ENCODE measurements at places on chromosomes 4 and X.

GRCh38 chrX:47574547-47575301 is 7.5 kb upstream of the TIMP1 start:
- no peak for DNase-seq

GRCh38 chr4:157220371-157220881 is at the start of gene GRIA2:
Gene GRIA2, plus strand, starts transcription at chr4:157220728. Its CDS starts 315 bp downstream, at chr4:157221043.
- peak; percentile 80 for DNase-seq

- DNase-seq, result no peak
These were observed 70.9 kb upstream of the FAT4 start for GRCh38 chr4:125243789-125244397.

- no peak for DNase-seq
These were observed 29.3 kb downstream of the DYNLT3 start for GRCh38 chrX:37818031-37818430.

DNA sequence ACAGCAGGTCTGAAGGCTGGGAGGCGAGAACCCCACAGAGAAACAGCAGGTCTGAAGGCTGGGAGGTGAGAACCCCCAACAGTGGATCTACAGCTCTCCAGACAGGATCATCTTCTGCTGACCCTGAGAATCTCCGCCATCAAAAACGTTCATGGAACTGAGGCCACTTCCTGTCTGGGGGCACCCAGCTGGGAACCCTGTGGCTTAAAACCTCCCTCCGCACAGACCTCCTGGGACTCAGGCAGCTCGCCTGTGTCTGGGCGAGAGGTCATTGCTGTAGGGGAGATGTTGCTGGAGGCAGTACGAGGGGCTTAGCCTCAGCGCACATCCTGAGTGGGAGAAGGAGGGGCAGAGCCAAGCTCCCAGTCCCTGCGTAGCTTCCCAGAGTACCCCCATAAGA is 15.1 kb upstream of the CLDN24 start:
- DNase-seq, result no peak

DNA sequence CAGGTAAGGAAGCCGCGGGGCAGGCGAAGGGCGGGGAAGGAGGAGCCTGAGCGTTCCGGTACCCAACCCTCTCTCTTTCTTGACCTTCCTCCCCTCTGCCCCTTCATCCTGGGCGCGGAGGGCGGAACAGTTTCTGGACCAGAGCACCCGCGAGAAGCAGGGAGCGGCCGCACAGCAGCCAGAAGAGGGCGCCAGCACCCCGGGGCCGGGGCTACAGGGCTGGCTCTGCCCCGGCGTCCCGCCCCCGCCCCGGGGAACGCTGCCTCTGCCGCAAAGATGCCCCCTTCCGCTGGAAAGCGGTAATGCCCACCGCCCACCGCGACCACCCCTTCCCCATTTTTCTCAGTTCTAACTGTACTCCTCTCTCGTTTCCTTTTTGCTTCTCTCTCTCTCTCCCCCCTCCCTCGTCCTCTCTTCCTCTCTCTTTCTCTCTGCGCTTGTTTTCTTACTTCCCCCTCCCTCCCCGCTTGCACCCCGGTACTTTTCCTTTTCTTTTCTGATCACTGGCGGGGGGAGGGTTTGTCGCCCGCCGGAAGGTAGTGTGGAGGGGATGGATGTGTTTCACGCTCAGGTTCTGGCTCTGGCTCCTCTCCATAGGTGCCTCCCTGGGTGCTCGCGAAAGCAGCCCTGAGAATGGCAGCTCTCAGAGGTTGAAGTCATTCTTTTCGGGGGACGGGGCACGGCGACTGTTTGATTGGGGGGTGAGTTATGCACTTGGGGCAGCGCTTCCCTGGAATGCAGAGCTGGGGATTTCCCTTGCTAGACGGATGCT is 13.1 kb upstream of the PRDM8 start:
- DNase-seq, result peak; percentile 95

GRCh38 chr4:139555705-139556070 is 331 bp downstream of the SETD7 start:
- DNase-seq, result no peak

- DNase-seq, result no peak
These were observed 124.0 kb upstream of the POF1B start for GRCh38 chrX:85503258-85504158.

DNA sequence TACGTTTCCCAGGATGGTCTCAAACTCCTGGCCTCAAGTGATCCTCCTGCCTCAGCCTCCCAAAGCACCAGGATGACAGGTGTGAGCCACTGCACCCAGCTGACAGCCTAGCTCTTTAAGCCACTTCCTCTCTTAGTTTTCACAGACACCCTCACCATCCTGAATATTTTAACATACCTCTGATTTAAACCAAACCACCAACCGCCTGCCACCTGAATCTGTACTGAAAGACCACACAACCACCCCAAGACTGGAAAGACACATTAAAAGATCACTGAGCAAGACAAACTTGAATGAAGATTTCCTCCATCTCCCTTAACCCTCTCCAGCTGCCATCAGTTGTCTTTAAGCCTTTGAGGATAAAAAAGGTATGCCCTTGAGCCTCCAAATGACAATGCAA is 110.6 kb downstream of the SH3KBP1 start:
- DNase-seq, result no peak

DNA sequence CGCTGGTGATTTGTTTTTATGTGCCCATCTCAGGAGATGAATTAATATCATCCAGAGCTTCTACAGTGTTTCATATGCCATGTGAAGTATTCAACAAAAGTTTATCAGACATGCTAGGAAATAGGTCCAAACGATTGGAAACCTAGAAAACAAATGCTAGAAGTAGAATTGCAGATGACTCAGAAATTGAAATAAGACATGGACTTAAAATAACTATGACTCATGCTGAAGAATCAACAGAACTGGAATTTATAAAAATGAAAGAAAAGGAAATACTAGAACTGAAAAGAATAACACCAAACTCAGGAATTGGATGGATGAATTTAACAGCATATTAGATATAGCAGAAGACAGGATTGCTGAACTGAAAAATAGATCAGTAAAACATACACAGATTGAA is 172.7 kb upstream of the GIMD1 start:
- DNase-seq, result no peak

DNA sequence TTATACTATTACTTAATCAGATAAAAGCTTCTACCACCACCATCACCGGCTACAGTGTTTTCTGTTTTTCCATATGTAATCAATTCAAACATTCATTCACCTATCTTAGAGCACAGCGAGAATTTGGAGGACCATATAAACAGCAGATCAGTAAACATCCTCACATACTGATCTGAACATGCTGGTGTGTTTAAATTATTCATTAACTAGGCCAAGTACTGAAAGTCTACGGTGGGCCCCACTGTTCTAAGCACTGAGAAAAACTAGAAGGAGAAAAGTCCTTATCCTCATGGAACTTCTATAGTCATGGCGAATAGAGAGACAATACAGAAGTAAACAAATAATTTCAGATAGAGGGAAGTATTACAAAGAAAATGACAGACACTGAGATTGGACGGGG is 176.6 kb downstream of the NR3C2 start:
- no peak for DNase-seq

GRCh38 chrX:497186-498014 is 110.7 kb upstream of the PPP2R3B start:
- DNase-seq, result no peak

DNA sequence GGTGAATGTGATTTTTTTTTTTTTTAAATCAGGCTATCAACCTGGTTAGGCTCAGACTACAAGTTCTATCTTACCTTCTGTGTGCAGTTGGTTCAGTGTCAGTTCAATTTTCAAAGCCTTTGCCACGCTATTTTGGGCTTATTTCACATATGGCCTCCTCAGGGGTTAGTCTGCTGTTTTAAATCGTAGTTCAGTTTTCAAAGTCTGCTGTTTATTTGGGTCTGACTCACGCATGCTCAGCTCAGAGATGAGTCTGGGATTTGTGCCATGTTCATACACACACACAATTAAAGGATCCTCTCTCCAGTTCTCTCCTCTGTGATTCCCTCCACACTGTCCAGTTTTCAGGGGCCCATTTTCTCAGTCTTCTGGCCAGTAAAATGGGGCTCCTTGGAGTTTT is 32.3 kb upstream of the ZFX start:
- DNase-seq, result no peak

DNA sequence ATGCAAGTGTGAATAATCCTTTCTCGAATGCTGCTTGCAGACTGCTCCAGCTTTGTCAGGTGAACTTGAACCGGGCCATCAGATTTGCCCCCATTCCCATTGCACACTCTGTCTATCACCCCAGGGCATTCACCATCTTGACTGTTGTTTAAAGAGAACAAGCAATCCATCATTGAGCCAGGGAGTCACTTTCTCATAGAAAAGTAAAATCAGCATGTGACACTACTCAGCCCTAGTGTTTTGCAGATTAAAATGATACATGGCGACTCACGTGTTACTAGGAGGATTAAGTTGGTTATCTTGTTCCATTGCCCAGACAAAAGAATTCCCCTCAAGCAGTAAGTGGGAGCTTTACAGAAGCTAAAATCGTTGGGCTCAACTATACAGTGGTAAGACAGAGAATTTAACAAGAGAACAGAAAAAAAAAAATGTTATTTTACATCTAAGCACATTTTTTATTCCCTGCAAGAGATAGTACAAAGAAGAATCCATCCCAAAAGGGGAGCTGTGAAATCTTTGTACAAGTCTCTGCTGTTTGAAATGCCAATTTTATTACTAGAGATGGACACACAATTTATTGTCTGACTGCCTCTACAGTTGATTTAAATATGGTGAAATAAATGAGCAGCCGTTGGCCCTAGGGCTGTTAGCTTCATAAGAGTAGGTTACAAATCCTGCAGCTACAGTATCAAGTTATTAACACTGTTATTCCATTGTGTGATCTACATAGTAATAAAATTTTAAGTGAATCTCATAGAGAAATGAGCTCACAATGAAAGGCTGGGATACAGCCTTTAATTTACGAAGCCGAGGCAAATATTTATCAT is 67.5 kb downstream of the NEUROG2 start:
- DNase-seq, result no peak

GRCh38 chr4:158605393-158605792 is 66.3 kb downstream of the C4orf46 start:
- no peak for DNase-seq

GRCh38 chrX:53188763-53189162 is 36.2 kb downstream of the KDM5C start:
- no peak for DNase-seq

- DNase-seq, result no peak
These were observed 207.9 kb upstream of the FAM241A start for GRCh38 chr4:111937368-111937767.

DNA sequence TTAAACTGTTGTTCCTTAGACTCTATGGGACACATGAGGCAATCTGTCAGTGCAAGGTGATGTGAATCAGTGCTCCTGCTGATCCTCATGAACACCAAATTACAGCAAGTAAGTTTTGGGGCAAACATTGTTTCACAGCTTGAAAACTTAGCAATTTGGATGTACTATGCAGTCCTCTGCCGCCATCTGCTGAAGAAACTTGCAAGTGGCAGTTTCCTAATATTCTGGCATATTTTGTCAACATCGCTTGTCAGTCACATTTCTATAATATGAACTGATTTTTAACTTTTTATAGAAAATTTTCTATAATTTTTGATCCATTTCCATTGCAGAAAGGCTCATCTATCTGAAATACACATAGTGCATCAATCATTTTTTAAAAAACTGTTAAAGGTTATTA is 56.3 kb downstream of the ZAR1 start:
- peak; percentile 20 for DNase-seq

DNA sequence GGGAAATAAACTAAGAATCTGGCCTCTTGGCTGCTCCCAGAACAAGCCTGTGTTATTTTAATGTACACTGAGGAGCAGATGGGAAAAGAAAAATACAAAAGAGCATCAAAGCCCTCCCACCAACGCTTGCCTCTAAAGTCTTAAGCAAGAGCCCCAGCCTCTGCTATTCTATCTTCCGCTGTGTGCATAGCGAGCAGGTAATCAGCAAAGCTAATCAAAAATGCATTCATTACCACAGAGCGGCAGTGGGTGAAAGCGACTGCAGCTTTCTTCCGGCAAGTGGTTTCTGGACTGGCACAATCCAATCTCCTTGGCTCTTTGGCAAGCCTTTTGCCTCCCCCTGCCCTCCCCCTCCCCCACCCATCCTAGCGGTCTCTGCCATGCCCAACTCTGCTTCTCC is 13.5 kb upstream of the GRIA3 start:
- no peak for DNase-seq

- DNase-seq, result no peak
These were observed 32.3 kb downstream of the ETNPPL start for GRCh38 chr4:108730579-108730978.

DNA sequence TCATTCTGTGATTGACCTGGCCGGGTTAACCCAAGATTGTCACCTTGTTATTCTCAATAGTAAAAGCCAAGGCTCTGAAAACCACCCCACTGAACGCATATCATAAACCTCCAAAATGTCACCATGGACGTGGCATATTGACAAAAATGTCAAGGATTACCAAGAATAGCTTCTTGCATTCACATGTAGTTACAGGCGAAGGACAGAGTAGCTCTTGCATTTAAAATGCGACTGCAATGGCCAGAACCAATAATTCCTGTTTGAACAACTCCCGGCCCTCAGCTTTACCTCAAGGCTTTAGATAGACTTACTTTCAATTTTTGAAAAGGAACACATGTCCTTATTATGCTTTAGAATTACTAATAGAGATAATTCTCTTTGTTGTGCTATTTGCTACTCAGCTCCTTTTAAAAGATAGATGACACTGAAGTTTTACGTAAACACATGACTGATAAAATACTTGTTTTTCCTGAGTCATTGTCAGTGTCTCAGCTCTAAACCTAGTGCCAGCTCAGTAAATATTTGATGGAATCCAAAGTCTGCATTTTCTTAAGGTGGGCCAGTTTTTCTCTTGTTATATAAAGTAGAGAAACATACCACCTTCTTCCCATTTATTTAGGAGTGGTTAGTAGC is 66.3 kb downstream of the CLDN34 start:
- DNase-seq, result no peak

GRCh38 chr4:124980276-124980752 is 267.8 kb upstream of the ANKRD50 start:
- DNase-seq, result no peak

DNA sequence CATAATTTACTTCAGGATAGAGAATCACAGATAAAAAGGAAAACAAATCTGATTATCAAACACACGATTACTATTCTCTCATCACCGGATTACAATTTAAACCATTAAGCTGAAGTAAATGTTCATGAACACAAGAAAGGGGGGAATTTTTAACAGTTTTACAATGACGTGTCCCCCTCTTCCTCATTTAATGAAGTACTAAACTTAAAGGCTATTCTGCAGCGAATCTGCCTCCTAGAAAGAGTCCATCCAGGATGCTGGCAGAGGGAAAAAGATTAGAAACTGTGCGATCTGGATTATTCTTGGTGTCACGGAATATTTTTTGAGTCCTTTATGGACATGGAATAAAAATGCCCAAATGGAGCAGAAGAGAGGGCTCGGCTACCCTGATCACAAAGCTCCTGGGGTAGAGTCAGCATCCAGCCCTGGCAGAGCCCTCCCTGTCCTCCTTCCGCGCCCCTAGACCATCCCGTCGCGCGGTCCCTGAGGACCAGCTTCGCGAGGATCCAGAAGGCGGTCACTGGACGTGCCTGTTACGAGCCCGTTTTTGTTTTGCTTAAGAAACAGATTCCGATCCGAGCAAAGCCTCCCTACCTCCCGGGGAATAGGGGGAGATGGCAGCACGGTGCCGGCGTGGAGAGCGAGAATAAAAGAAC is 1.2 kb downstream of the ELF2 start:
- DNase-seq, result no peak

- DNase-seq, result no peak
These were observed 483.6 kb downstream of the BCOR start for GRCh38 chrX:39613997-39614679.
